ENCODE measurements at places on chromosomes 7 and 10.

- DNase-seq: peak; percentile 85
Measured at GRCh38 chr10:123132576-123133477, 2.9 kb upstream of the HMX3 start.

DNA sequence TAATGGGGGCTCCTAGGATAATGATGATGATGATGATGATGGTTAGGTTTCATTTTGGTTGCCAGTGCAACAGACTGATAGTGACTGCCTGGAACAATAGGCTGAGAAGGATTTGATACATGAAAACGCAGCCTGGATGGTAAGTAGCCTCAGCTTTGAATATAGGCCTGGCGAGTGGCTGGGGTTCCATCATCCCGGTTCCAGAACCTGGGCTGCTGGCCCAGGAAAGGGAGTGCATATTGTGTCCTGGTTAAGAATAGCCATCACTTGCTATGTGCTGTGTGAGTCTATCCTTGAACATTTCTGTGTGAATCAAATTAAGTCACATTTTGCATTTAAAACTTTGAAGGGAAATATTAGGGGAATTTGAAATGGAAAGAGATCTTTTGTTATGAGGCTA lies 62.7 kb downstream of the SHH start:
- DNase-seq: no peak

DNA sequence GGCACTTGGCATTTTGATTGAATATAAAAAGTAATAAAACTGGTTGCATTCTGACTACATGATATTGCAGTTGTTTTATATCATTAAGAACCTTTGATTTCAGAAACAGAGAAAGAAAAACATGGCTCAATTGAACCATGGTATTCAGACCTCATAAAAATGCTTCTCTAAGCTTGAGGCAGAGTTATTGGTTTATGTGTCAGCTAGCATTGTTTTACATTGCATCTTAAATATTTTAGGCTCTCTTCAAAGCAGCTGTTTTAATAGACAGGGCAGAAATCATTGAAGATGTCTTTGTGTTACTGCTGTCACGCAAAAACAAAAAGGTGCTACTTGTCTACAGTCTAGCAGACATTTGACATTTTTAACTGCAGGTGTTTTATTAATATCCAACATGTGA lies 299.2 kb downstream of the EXOC4 start:
- DNase-seq: no peak

DNA sequence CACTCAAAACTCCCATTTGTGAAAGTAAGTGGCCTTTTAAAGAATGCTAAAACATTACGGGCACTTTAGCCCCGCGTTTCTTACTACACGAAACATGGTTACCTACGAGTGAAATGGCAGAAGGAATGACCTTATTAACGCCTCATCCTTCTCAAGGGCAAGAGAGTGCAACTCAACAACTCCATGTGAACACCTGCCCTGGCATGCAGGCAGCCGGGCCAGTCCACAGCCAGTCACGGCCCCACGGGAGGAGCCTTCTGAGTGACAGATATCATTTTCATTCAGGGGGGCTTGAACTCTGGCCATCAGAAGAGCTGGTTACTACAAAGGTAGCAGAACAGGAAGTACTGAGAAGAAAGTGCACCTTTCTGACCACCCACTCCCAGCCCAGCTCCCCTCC lies 236.1 kb downstream of the PTPRN2 start:
- DNase-seq: no peak

DNA sequence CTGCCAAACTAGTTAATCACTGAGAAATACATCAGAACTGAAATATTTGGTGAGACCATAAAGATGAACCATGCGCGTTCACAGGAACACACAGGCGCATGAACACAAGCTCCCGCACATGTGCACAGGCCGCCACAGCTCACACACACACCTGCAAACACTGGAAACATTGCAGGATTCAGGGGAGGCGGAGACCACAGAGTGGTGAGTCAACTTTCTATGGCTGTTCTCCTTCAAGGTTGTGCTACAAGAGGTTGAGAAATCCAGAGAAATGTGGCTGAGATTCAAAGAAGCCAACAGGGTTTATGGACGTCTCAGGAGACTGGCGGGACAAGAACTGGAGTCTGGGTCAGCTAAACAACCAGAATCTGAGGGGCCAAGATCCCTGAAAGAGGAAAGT lies 17.8 kb downstream of the ESYT2 start:
- no peak for DNase-seq

GRCh38 chr7:30679664-30680063 lies 2.6 kb downstream of the CRHR2 start:
- DNase-seq: no peak

DNA sequence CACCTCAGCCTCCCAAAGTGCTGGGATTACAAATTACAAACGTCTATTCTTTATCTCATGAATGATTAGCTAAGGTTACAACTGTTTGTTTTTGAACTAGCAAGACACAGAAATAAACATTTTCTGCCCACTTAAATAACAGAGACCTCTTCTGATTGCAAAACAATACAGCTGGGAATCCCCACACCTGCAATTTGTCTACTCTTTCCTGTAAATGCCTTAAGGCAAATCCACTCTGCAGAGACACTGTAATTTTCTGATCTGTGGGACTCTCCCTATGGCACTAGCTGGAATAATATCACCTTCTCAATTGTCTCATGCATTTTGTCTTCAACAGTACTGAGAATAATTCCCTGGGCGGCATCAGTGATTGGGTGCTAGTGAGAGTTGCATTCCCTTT lies 149.3 kb upstream of the FAM3C start:
- DNase-seq: no peak

DNA sequence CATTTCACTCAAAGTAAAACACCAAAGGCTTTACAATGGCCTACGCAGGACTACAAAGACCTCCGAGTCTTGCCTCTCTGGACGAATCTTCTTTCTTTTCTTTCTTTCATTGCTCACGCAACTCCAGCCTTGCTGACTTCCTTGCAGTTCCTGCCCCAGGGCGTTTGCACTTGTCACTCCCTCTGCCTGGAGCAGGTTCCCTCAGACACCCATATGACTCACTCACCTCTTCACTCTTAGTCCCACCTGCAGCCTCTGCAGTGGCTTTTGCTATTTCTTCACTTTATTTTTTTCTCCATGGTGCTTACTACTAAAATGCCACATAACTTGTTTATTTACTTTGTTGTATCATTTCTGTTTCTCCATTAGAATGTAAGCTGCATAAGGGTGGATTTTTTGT lies 33.1 kb downstream of the GHRHR start:
- DNase-seq: no peak

DNA sequence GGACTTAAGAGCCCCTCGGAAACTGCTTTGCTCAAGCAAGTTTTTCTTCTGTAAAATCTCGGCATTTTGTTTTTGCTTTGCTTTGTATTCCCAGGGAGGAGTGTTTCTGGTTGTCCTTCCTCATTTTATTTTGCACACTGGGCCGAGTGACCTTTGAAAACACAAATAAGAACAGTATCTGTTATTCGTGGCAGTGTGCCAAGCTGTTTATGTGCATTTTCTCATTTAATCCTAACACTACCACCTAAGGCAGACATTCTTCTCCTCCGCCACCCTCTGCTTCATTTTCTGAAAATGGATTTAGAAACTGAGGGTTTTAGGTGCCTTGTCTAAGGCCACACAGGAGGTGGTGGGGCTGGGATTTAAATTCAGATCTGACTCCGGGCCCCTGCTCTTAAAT lies 218.5 kb downstream of the TCF7L2 start:
- DNase-seq: no peak

GRCh38 chr10:99667108-99667751 lies 7.9 kb downstream of the ENTPD7 start:
- no peak for DNase-seq

- no peak for DNase-seq
Measured at GRCh38 chr10:14653271-14654161, 121.2 kb downstream of the FAM107B start.

- DNase-seq: no peak
Measured at GRCh38 chr10:4174197-4174596, 389.2 kb upstream of the KLF6 start.

GRCh38 chr10:123655751-123656150 lies 10.4 kb upstream of the GPR26 start:
- DNase-seq: no peak

DNA sequence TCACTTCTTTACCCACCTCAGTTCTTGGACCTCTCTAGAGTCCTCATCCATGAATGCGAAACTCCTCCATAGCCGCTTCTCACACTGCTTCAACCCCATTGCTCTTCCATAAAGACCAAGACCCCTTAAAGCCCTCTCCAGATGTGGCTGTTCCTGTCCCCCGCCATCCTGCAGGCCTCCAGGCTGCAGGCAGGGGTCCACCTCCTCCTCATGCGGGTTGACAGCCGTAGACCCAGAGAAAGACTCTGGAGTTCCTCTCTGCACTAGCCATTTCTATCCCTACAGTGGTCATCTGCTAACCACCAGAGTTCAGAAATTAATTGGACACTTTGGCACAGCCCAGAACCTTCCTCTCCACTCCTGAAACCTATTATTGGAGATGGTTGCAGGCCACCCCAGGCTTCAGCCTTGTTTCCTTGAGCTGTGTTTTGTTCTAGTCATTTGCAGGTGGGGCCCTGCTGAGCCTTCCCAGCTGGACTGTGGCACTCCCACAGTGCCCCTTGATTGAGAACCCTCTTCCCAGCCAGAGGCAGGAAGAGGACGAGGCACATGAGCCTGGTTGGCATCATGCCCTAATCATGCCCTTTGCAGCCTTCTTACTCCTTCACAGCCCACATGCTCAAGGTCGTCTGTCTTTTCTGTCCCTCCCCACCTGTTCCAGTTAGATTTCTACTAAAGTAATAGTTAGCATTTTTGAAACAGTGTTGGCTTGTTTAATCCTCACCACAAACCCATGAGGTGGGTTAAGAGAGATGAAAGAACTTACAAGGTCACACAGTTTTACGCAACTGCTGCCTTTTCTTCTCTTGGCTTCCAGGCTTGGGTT lies 23.9 kb downstream of the CUL1 start:
- DNase-seq: no peak

- DNase-seq: no peak
Measured at GRCh38 chr10:70832221-70832620, 16.5 kb downstream of the SGPL1 start.

DNA sequence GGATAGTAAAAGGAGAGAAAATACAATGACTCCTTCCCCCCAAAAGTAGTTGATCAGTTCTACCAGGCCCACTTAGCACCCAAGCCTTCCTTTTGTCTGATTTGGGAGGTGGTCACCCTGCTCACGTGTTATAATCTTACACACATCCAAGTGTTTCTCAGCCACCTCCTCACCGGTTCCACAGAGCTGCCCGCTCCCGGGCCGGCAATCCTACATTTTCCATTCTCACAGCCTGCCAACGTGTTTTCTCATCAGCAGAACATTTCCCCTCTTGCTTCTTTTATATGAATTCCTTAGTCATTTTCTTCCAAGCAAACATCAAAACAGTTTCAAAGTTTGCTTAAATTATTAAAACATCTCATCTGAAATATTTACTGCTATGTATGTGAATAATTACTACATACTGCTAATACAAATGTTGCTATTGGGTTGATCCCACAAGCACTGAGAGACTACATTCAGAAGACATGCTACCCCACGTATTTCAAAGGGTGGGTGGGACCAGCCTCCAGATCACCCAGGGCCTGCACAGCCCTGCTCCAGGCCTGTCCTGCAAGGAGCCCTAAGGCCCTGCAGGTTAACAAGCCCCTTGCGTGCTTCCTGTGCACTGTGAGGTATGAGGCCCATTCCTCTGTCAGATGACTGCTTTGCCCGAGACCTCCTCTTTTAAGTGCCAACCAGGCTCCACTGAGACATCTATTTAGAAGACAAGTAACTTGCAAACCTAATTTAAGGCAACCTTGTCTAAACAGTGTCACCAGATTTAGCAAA lies 75.3 kb downstream of the GRB10 start:
- no peak for DNase-seq

GRCh38 chr7:5406957-5407945 lies 16.4 kb downstream of the TNRC18 start:
- DNase-seq: no peak

GRCh38 chr7:43199371-43200160 lies 87.1 kb downstream of the HECW1 start:
- DNase-seq: no peak

GRCh38 chr7:121940918-121941317 lies 68.0 kb downstream of the PTPRZ1 start:
- DNase-seq: no peak

DNA sequence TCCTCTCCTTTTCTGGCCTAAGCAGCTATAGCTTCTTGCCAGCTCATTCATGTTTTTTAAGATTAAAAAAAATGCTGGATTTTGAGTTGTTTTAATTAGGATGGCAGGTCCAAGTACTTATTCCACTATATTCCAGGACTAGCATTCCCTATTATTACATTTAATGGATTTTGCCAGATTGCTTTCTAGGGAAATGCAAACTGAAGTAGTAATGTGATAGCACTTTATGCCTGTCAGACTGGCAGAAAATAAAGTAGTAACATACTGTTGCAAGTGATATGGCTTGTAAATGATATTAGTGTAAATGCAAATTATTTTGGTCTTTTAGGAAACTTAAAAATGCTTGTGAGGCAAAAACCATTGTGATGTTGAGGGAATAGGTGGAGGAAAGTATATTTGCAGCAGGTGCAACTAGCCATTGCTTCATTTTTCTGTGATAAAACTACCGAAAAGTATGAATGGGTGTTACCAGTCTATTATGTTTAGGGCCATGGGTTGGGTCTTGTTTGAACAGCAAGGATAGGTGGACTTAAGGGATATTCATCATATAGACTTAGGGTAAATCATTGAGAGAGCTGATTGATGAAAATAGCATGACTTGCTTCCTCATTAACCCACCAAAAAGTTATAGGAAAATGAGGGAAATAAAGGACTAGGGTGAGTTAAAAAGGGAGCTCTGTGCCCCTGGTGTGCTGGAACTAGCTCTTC lies 19.9 kb downstream of the ZNRF2 start:
- DNase-seq: no peak

- no peak for DNase-seq
Measured at GRCh38 chr10:77247031-77247990, 390.3 kb downstream of the KCNMA1 start.

- DNase-seq: no peak
Measured at GRCh38 chr10:85578860-85579259, 787.7 kb downstream of the GRID1 start.

GRCh38 chr7:7354674-7355073 lies 172.3 kb downstream of the C1GALT1 start:
- no peak for DNase-seq

- DNase-seq: no peak
Measured at GRCh38 chr10:49207113-49207512, 18.9 kb upstream of the TMEM273 start.

GRCh38 chr10:88670497-88670896 lies 6.3 kb downstream of the LIPF start:
- no peak for DNase-seq

GRCh38 chr7:118285358-118285757 lies 60.9 kb downstream of the ANKRD7 start:
- no peak for DNase-seq

All from T-helper 17 cell (primary cell).